ENCODE measurements at places on chromosomes 6 and 20.

GRCh38 chr20:61461461-61461860, 209.4 kb downstream of the CDH4 start:
- no peak for DNase-seq

DNA sequence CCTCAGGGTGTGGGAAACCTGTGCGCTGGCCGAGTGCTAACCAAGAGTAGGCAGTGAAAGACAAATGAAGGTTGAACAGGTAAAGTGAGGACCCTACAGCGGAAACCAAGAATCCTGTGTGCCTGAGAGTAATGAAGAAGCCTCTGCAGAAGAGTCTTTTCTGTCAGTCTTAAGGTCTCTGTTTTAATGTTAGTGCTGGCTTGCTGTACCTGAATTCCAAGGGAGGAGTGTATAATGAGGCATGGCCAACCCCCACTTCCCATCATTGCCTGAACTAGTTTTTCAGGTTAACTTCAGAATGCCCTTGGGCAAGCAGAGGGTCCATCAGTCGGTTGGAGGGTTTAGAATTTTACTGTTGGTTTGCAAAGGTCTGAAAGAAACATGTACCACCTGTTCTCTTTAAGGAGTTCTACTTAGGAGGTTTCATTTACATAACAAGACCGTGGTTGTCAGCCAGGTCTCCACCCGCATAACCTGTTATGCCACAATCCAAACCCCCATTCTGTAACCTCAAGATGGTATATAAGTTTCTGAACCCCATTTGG, 589 bp upstream of the PDCD2 start:
- no peak for DNase-seq

DNA sequence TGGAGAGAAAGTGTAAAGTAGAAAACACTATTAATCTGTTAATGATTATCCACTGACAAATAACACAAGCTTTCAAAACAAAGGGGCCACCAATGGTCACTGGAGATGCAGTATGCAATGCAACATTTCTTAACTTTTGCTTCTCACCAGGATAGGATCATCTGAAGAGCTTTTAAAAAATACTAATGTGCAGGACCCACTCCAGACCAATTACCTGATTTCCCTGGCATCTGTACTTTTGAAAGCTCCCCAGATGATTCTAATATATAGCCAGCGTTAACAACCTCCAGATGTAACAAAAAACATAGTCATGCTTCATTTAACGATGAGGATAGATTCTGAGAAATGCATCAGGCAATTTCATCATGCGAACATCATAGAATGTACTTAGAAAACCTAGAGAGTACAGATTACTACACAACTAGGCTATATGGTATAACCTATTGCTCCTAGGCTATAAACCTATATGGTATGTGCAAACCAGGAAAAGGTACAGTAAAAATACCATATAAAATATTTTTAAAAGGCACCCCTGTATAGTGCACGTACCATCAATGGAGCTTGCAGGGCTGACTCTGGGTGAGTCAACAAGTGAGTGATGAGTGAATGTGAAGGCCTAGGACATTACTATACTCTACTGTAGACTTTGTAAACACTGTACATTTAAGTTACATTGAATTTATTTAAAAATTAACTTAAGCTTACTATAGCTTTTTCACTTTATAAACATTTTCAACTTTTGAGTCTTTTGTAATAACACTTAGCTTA, 69.2 kb downstream of the ATG5 start:
- DNase-seq: peak; percentile 56

DNA sequence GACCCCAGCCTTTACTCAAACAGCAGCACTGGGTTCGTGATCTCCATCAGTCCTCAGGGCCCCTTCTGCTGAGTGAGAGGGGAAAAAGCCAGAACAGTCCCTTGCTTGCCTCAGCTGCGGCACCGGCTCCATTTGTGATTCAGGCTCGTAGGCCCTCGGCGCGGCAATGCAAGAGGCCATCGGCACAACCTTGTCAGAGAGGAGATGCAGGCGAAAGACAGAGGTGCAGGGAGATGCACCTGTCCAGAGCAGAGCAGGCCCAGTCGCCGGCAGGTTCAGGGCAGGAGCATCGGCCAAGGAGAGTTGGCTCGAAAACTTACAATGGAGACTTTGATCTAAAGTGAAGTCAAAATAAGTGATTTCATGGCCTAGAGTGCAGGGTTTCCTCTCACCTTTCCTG, 171.6 kb downstream of the SMOC2 start:
- DNase-seq: no peak

DNA sequence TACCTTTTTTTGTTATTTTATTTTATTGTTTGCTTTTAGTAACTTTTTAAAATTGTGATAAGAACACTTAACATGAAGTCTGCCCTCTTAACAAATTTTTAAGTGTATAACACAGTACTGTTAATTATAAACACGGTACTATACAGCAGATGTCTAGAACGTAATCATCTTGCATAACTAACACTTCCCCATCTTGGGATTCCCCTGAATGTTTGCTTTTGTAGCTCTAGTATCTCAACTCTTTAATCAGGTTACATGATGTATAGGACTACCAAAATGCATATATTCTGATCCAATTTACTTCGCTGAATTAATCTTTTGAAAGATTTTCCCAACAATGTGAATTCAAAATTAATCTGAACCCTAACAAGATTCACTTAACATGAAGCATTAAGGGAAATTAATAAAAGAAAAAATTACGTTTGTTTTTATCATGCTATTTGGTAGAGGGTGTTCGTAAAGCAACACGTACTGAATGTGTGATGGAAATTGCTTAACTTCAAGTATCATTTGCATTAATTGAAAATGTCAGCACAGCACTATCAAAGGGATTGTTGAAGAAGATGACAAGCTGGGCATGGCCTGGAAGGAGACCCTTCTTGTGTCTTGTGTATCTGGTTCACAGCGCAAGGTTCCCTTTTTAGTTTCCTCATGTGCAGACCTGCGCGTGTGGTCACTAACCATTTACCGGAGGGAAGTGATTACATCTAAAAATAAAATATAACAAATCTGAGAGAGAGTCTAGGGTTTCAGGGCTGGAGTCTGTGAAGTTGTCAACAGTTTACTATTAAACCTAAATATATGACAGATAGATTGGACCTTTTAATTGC, 15.2 kb downstream of the COL19A1 start:
- DNase-seq: no peak

DNA sequence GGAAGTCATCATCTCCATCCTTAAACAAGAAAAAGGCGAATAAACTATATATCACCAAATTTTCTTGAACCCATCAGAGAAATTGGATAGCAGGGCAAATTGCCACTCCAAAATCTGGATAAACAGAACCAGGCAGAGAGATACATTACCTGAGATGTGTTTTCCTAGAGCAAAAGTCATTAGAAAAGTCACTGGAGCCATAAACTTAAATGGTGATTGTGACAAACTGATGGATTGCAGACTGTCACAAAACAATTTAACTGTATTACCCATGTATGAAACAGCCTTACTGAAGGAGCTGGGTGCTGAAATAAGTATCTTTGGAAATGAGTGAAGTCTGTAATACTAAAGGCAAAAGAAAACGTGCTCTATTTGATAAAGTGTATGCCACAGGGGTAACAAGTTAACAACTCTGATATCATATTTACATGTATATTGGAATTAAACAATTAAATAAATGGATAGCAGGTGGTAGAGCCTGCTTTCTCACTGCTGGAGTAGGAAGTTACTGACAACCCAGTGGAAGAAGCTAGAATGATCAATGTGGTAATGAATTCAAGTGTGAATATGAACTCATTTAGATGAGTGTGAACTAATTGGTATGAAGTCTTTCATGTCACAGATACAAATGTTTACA, 186.9 kb downstream of the LMBRD1 start:
- DNase-seq: no peak

- no peak for DNase-seq
Measured at GRCh38 chr6:16985513-16986284, 116.2 kb upstream of the STMND1 start.

GRCh38 chr20:33474097-33474873, 15.6 kb upstream of the CBFA2T2 start:
- DNase-seq: no peak

All from HFF-Myc (cell line).